ENCODE measurements at places on chromosomes 7 and 10.

DNA sequence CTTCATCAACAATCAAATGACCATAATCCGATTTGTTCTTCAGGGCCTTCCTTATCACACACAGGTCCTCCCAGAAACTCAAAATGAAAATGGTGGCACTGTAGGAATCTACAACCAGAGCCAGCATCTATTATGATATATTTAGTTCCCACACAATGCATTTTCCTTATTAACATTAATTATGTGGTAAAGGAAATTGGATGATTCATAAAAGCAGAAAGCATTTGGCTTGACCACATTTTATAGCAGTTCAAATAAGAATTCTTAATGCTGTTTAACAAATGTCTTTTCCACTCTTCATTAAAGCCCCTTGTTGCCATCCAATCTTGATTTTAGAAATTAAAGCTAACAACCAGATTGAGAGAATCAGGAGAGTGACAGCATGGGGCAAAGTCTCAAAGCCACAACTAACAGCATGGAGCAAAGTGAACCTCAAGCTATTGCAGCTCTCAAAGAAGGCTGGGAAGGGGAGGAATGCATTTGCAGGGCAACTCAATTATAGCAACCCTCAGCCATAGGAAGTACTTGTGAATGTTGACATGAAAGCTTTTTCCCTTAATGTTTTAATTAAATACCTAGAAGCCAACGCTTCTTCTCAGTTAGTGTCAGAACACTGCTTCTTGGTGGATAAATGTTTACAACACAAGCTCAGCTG, 549.1 kb downstream of the NXPH1 start:
- H3K36me3 ChIP-seq: no peaks in the 10 kb centered on the region
- peak overlapping the region; percentile 66 for H3K27ac ChIP-seq
- peaks cover 6% of the 10 kb centered on the region for H3K4me1 ChIP-seq

GRCh38 chr7:142581341-142581740, 167.9 kb upstream of the PRSS1 start:
- H3K4me1 ChIP-seq: no peaks in the 10 kb centered on the region
- no peak overlapping the region for H3K4me3 ChIP-seq
- no peaks in the 10 kb centered on the region for H3K27me3 ChIP-seq

DNA sequence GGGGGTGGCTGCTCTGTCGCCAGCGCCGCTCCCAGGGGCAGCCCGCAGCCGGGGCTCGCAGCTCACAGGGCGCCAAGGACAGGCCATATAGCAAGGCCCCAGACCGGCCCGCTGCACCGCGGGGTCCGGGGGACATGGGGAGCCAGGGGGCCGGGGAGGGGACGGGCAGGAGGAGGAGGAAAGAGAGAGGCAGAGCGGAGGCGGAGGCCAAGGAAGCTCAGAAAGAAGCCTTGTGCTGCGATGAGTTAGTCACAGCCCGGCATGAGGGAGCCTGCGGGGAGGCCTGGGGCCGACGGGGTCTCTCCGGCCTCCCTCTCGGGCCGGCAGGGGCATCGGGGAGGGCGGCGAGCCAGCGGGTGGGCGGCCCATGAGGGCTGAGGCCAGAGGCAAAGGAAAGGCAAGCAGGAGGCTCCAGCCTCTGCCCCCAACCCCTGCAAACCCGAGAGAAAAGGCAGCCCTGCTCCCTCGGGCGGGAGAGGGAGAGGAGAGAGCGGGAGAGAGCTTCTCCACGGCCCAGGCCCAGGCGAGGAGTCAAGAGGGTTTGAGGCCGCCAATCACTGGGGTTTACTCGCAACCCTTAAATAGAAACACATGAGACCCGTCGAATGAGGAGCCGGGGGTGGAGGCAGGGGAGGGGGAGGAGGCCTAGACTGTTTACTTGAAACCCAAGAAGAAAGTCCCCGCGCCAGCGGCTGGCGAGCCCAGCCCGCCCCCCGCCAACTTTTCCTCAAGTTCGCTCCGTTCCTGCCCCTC, 167.9 kb downstream of the NEURL1 start:
- DNase-seq: peak; percentile 56
- H3K4me1 ChIP-seq: peaks cover 20% of the 10 kb centered on the region
- no peak overlapping the region for H3K4me3 ChIP-seq
- H3K27me3 ChIP-seq: no peaks in the 10 kb centered on the region
- peak overlapping the region; percentile 69 for H3K27ac ChIP-seq
- peaks cover 3% of the 10 kb centered on the region for H3K36me3 ChIP-seq

DNA sequence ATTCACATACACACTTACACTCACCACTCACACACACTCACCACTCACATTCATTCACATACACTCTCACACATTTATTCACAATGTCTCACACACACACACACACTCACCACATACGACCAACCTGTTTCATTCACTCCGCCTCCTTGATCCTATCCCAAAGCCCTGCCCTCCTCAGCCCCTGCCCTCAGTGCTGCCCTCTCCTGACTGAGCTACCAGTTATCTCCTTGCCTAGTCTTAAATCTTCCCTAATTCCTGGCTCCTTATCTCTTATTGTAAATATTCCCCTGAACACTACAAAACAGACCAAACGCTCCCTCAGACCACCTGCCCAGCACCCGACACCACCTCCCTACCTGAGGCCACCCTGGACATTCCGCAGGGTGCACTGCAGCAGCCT, 26.1 kb upstream of the C10orf120 start:
- no peaks in the 10 kb centered on the region for H3K36me3 ChIP-seq
- no peaks in the 10 kb centered on the region for H3K27me3 ChIP-seq
- H3K27ac ChIP-seq: no peak overlapping the region
- H3K4me3 ChIP-seq: peak overlapping the region; percentile 59

DNA sequence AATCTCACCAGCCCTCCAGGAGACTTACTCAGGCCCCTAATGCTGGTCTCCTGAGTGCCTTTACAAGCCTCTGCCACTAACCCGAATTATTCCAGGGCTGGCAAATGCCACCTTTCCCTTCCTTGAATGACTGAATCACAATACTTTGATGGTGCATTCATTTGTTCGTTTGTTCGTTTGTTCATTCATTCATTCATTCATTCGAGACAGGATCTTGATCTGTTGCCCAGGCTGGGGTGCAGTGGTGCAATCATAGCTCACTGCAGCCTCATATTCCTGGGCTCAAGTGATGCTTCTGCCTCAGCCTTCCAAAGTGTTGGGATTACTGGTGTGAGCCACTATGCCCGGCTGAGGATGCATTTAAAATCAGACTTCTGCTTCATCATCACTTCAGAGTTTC, 6.0 kb downstream of the ZNF12 start:
- H3K27me3 ChIP-seq: no peaks in the 10 kb centered on the region
- H3K27ac ChIP-seq: no peak overlapping the region
- peaks cover 90% of the 10 kb centered on the region for H3K36me3 ChIP-seq
- H3K4me1 ChIP-seq: no peaks in the 10 kb centered on the region

- peaks cover 3% of the 10 kb centered on the region for H3K4me1 ChIP-seq
- no peaks in the 10 kb centered on the region for H3K27me3 ChIP-seq
- no peak overlapping the region for H3K4me3 ChIP-seq
- no peak for DNase-seq
These were observed 81.3 kb upstream of the CXCL12 start for GRCh38 chr10:44466236-44466635.

GRCh38 chr7:137146012-137146455, 197.5 kb downstream of the PTN start:
- H3K4me1 ChIP-seq: peaks cover under 1% of the 10 kb centered on the region

DNA sequence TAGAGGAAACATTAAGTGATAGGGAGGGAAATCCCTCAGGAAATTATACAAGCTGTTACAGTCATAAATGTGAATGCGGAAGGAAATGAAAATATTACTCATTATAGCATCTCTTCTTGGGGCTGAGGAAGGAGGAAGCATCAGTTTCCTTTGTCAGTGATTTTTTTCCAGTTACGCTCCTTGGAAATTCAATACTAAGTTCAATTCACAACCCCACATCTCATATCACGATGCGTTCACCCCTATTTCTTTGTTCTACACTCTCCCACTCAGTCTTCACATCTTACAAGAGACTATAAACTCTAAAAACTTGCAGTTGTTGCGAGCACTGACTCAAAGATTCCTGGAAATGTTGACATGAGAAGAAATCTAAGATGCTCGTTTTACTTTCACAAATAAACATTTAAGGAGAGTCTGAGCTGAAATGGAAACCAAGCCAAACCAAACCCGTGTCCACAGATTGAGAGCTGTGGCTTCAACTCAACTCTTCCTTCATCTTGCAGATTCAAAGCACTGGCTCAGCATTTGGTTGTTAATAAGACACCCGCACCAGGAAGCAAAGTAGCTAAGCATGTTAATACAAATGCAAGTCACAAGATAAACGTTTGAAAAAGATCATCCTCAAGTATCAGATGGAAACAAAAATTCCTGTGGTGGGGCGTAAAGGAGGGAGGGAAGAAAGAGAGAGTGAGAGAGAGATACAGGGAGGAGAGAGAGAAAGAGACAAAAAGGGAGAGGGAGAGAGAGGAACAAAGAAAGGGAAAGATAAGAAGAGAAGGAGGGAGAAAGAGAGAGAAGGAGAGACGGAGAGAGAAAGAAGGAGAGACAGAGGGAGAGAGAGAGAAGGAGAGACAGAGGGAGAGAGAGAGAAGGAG, 150.0 kb upstream of the RSU1 start:
- H3K27me3 ChIP-seq: no peaks in the 10 kb centered on the region
- no peak overlapping the region for H3K27ac ChIP-seq
- peaks cover 19% of the 10 kb centered on the region for H3K4me1 ChIP-seq
- H3K4me3 ChIP-seq: no peak overlapping the region

GRCh38 chr10:19977097-19977521, 160.9 kb downstream of the PLXDC2 start:
- no peaks in the 10 kb centered on the region for H3K36me3 ChIP-seq
- H3K4me1 ChIP-seq: no peaks in the 10 kb centered on the region
- H3K4me3 ChIP-seq: no peak overlapping the region
- no peak overlapping the region for H3K27ac ChIP-seq
- H3K27me3 ChIP-seq: no peaks in the 10 kb centered on the region
- no peak for DNase-seq

DNA sequence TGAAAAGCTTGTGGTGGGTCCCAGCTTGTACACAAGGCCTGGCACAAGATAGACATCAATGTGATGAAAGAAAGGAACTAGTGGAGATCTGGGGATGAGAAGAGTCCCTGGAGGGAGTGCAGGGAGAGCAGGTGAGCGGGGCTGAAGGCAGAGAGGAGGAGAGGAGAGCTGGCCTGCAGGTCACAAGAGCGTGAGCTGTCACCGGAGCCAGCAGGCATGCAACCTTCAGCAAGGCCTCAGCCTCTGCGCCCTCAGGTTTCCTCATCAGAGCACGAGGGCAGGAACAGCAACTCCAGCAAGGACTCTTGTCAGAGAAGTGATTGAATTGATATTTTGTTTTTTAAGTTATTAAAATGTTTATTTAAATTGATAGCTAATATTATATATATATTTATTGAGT, 188.6 kb downstream of the CXCL12 start:
- no peaks in the 10 kb centered on the region for H3K27me3 ChIP-seq
- no peak overlapping the region for H3K27ac ChIP-seq
- peaks cover 1% of the 10 kb centered on the region for H3K4me1 ChIP-seq
- no peak for DNase-seq
- H3K36me3 ChIP-seq: no peaks in the 10 kb centered on the region
- H3K4me3 ChIP-seq: no peak overlapping the region

- H3K4me3 ChIP-seq: no peak overlapping the region
- H3K27me3 ChIP-seq: no peaks in the 10 kb centered on the region
- H3K27ac ChIP-seq: no peak overlapping the region
- no peaks in the 10 kb centered on the region for H3K36me3 ChIP-seq
- DNase-seq: no peak
These were observed 24.8 kb downstream of the LIPK start for GRCh38 chr10:88730864-88731263.

- H3K4me3 ChIP-seq: no peak overlapping the region
- H3K36me3 ChIP-seq: peaks cover 6% of the 10 kb centered on the region
- no peaks in the 10 kb centered on the region for H3K27me3 ChIP-seq
- peak; percentile 76 for DNase-seq
- H3K27ac ChIP-seq: no peak overlapping the region
These were observed 128.0 kb downstream of the ZMIZ1 start for GRCh38 chr10:79196470-79197461.

DNA sequence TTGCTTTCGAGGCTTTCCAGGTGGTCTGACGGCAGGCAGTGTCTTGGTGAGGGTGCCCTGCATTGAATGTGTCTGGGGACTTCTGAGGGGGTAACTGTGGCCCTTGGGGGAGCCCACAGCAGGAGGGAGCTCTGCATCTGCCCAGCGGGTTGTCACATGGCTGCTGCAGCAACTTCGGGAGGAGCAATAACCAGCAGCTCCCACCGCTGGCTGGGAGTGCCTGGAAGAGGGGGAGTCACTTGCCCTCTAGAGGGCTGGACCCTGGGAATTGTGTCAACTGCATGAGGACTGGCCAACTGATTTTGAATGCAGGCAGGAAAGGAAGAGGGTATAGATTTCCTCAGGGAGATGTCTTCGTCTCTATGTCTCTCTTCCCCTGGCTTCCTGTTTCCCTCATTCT, 26.4 kb downstream of the C10orf120 start:
- no peaks in the 10 kb centered on the region for H3K27me3 ChIP-seq
- no peaks in the 10 kb centered on the region for H3K36me3 ChIP-seq
- no peak for DNase-seq
- no peak overlapping the region for H3K4me3 ChIP-seq

DNA sequence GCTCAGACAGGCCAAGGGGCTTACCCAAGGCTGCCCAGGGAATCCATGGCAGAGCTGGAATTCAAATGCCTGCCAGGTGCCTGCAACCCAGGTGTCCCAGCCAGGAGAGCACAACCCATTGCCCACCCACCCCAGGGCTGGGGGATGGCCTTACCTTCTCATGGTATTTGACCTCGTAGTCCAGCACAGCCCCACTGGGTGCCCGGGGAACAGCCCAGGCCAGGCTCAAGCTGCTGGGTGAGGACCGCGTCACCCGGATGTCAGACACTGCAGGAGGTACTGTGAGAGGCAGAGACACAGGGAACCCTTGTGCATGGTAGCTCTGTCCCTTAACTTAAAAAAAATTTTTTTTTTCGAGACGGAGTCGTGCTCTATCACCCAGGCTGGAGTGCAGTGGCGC, 9.0 kb downstream of the EPHB4 start:
- H3K27ac ChIP-seq: no peak overlapping the region
- H3K4me3 ChIP-seq: no peak overlapping the region
- no peak for DNase-seq
- H3K36me3 ChIP-seq: peaks cover 95% of the 10 kb centered on the region

All from neuronal stem cell (in vitro differentiated cells).